Endothelial cell of coronary artery (primary cell): ENCODE measurements at places on chromosomes 7 and 10. TPM values are rescaled to one million over a fixed set of nuclear protein-coding genes. Genes with fewer than 3 reads are reported as not detected.

The ZNF804B gene
- under 0.01 TPM in 1 of 2 replicates, not detected in the other for total RNA-seq

The TEX36 gene
- total RNA-seq = not detected in 2 replicates

The KLF6 gene
- 98.0 and 144 TPM in 2 replicates for total RNA-seq

The GPR15LG gene
- total RNA-seq = not detected in 2 replicates

The ZNF37A gene
- total RNA-seq = 7.7 and 9.6 TPM in 2 replicates

The IQUB gene
- 0.36 and 0.38 TPM in 2 replicates for total RNA-seq

The GRID1 gene
- under 0.01 and 0.09 TPM in 2 replicates for total RNA-seq

The SNCG gene
- 74.1 and 90.4 TPM in 2 replicates for total RNA-seq

The ZNF485 gene
- total RNA-seq = 1.3 and 2.6 TPM in 2 replicates

The CABCOCO1 gene
- total RNA-seq = 0.18 TPM in 1 of 2 replicates, not detected in the other

The STK32C gene
- total RNA-seq = 8.5 and 9.1 TPM in 2 replicates

The LRRC61 gene
- 0.19 TPM in 1 of 2 replicates, not detected in the other for total RNA-seq

The STAG3 gene
- 0.09 and 0.19 TPM in 2 replicates for total RNA-seq

The ABLIM1 gene
- total RNA-seq = 19.7 and 31.3 TPM in 2 replicates

The INHBA gene
- 4.0 and 4.5 TPM in 2 replicates for total RNA-seq

The SSC4D gene
- total RNA-seq = 0.36 and 0.47 TPM in 2 replicates

The NKX1-2 gene
- not detected in 2 replicates for total RNA-seq

The INSYN2A gene
- under 0.01 and 0.09 TPM in 2 replicates for total RNA-seq

The VPS37D gene
- 2.4 and 4.0 TPM in 2 replicates for total RNA-seq

The CAMK1D gene
- total RNA-seq = 0.63 and 1.6 TPM in 2 replicates

The NPTX2 gene
- 1.3 and 2.3 TPM in 2 replicates for total RNA-seq

The GARIN1A gene
- 0.18 and 0.28 TPM in 2 replicates for total RNA-seq

The ARHGEF5 gene
- total RNA-seq = 0.45 and 0.94 TPM in 2 replicates

The FRG2B gene
- total RNA-seq = not detected in 2 replicates

The WNT2 gene
- 0.19 TPM in 1 of 2 replicates, not detected in the other for total RNA-seq

The ZNF467 gene
- 2.6 and 3.8 TPM in 2 replicates for total RNA-seq

The C10orf53 gene
- not detected in 2 replicates for total RNA-seq

The DLX6 gene
- not detected in 2 replicates for total RNA-seq

The SPDYE5 gene
- total RNA-seq = not detected in 2 replicates
